NCI-H524 treated with DMSO at 0.1 percent for 48 hours (cell line): ENCODE measurements at places on chromosomes 12 and 14.

DNA sequence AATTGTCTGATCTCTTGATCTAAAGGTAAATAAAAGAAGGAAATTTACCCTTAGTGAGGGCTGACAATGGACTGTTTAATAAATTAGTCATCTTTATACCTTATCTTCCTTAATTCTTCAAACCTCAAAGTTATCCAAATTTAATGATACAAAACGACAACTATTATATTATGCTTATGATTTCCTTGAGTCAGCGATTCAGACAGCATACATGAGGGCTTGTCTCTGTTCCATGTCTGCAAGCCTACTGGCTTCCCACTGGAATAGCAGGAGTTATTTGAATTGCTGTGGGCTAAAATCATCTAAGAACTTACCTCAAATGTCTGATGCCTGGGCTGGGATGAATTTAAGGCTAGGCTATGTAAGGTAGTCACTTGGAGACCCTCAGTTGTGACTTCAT, 197.2 kb upstream of the MDGA2 start:
- DNase-seq, result no peak

- DNase-seq, result no peak
Observed at GRCh38 chr12:53466640-53467039, 14.7 kb downstream of the PCBP2 start.

GRCh38 chr14:92160619-92161018, 38.9 kb downstream of the CPSF2 start:
- no peak for DNase-seq

DNA sequence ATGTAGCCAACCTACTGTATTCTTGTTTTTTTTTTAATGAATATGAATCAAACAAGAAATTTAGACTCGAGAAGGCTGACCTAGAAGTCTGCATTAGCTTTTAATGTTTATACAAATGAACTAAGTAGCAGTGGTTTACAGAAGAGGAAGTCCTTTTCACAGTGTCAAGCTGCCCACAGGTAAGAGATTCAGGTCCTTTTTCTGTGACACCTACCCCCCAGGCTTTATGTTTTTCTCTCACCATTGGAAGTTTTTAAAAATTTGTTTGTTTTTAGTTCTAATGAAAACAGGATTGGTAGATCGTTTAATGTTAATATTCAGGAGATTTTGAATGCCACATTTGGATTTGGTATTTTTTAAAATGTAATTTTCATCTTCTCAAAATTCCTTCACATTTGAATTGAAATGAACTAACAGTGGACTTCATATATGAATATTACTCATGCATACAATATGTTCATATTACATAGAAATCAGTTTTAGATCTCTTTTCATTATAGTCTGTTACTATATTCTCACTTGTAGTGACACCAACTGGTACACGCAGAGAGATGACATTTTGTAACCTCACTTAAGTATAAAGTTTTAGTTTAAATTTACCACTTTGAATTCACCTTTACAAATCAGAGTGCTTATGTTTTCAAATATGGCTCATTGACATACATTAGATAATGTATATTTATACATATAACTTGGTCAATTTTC, 29.7 kb downstream of the ATF7IP start:
- no peak for DNase-seq

DNA sequence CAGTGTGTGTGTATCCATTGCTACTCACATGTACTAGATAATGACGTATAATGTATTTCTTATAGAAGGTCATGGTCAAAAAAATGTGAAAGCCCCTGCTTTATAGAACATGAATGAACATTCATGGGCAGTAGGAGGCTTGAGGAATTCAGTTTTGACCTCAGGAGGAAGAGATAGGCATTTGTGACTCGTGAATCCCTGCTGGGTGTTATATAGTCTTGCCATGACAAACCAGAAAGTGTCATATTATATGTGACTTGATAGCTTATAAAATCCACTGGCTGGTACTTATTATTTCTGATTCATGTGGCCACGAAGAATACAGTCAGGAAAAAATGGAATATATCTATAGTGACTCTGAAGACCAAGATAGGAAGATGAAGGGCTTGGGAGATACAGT, 287.6 kb downstream of the CEP128 start:
- DNase-seq, result no peak
